T-helper 17 cell (primary cell): ENCODE measurements at places on chromosomes 5 and 9.

- DNase-seq, result no peak
- peaks cover 2% of the 10 kb centered on the region for H3K4me1 ChIP-seq
- no peak overlapping the region for H3K4me3 ChIP-seq
- H3K27me3 ChIP-seq, result peaks cover 26% of the 10 kb centered on the region
- no peak overlapping the region for H3K27ac ChIP-seq
Observed at GRCh38 chr9:128405780-128406171, 14.9 kb upstream of the CERCAM start.

DNA sequence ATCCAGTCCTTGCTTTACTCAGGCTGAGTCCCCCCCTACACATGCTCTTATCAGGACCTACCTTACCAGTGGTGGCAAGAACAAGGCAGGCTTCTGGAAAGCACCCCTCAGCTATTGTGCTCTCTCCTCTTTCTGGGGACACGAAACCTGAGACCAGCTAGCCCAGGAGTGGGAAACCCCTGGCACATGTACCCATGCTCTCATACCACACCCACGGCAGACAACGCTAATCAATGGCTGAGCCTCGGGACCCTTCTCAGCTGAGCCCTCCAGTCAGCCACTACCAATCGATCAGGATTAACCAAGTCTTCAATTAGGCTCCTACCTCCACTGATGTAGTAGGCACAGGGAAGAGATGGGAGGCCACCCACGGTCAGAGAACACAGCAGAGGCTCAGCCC, 65.1 kb downstream of the VAV2 start:
- DNase-seq, result no peak
- no peak overlapping the region for H3K4me3 ChIP-seq
- H3K36me3 ChIP-seq, result peaks cover 3% of the 10 kb centered on the region
- H3K4me1 ChIP-seq, result peaks cover 3% of the 10 kb centered on the region
- peak overlapping the region; percentile 81 for H3K27ac ChIP-seq

DNA sequence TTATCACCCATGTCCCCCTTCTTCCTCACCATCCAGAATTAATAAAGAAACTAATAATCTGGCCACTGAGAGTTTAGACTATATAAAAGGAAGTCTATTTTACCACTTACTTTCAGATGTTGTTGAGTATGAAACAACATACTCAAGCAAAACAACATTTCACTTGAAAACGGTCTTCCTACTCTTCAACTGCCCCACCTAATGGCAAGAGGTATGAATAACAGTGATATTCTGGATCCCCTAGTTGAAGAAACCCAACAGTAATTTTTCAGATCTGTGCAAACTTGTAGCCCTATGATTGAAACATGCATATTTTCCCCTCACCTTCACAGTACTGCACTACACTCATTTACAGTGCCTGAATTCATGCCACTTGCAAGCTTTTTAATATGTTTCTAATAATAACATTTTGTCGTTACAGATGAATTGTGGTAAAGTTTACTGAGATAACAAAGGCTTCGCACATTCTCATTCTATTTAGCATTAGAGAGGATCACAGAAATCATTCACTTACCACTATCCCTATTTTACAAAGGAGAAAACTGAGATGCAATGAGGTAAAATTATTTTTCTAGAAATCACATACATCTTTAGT, 267.9 kb upstream of the PDE4D start:
- no peaks in the 10 kb centered on the region for H3K4me1 ChIP-seq
- no peak overlapping the region for H3K4me3 ChIP-seq
- no peaks in the 10 kb centered on the region for H3K36me3 ChIP-seq
- H3K27me3 ChIP-seq, result no peaks in the 10 kb centered on the region
- DNase-seq, result no peak

- peak overlapping the region; percentile 100 for H3K27ac ChIP-seq
- peak overlapping the region; percentile 95 for H3K4me3 ChIP-seq
- no peaks in the 10 kb centered on the region for H3K27me3 ChIP-seq
- no peak for DNase-seq
- peaks cover 39% of the 10 kb centered on the region for H3K4me1 ChIP-seq
Observed at GRCh38 chr5:151224372-151224771, 480 bp upstream of the CCDC69 start.

DNA sequence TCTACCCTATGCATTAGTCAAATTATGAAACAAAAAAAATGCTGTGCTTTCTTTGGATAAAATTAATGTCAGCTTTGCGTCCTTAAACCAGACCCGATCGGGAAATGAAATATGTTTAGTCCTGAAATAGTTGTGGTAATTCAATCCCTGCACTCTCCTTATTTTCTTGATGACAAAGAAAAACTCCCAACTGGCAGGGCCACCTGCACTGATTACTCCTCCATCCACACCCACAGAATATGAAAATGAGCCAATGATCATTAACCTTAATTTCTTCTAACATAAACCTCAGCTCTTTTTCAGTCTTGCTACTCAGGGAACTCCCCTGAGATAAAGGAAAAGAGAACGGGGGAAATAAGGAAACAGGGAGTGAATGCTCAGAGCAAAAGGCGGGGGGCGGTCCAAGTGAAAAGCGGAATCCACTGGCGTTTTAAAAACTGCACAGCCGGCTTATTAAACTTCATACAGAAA, 245.3 kb downstream of the BNC2 start:
- H3K4me1 ChIP-seq, result no peaks in the 10 kb centered on the region
- no peak overlapping the region for H3K27ac ChIP-seq
- no peaks in the 10 kb centered on the region for H3K36me3 ChIP-seq
- H3K4me3 ChIP-seq, result no peak overlapping the region

DNA sequence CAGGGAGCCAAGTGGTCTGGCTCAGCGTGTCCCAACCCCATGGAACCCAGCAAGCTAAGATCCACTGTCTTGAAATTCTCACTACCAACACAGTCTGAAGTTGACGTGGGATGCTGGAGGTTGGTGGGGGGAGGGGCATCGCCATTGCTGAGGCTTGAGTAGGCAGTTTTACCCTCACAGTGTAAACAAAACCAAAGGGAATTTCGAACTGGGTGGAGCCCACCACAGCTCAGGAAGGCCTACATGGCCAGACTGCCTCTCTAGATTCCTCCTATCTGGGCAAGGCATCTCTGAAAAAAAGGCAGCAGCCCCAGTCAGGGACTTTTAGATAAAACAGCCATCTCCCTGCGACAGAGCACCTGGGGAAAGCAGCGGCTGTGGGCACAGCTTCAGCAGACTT, 17.1 kb upstream of the FBXL17 start:
- H3K4me1 ChIP-seq, result no peaks in the 10 kb centered on the region
- peaks cover 2% of the 10 kb centered on the region for H3K36me3 ChIP-seq
- no peak for DNase-seq
- H3K4me3 ChIP-seq, result no peak overlapping the region
- no peak overlapping the region for H3K27ac ChIP-seq

DNA sequence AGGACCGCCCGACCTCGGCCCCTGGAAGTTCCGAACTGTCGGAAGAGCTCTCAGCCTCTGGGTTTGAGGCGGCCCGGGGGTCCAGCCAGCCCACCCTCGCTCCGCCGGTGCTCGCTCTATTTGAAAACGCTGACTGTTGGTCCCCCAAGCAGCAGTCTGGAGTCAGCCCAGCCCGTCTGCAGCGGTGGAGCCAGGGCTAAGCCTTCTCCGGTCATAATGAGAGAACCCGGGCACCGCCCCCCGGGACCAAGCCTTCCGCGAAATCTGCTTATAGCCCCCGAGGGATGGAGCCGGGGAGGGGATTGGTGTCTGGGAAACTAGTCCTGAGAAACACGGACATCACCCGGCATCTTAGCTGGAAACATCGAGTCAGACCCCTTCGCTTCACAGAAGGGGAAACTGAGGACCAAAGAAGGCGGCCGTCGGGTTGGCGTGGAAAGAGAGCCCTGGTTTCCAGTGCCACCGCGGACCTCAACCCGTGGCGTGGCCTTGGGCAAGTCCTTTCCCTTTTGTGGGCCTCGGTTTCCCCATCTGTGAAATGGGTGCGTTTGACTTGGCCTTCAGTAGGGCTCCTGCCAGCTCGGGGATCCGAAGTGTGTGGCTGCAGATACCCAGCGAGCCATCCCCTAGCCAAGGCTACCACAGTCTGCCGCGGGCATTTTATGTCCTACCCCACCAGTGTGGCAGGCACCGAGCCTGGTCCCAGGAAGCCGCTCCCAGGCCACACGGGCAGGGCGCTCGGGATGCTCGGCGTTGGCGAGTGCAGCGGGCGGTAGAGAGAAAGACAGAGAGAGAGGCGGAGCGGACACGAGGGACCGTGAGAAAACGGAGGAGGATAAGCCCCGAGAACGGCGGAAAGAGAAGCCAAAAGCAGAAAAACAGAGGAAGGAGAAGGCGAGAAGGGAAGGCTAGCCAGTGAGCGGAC, 857 bp downstream of the ADAM19 start:
- DNase-seq, result no peak
- H3K4me3 ChIP-seq, result peak overlapping the region; percentile 100
- peaks cover 11% of the 10 kb centered on the region for H3K36me3 ChIP-seq
- no peaks in the 10 kb centered on the region for H3K27me3 ChIP-seq
- H3K4me1 ChIP-seq, result peaks cover 49% of the 10 kb centered on the region

DNA sequence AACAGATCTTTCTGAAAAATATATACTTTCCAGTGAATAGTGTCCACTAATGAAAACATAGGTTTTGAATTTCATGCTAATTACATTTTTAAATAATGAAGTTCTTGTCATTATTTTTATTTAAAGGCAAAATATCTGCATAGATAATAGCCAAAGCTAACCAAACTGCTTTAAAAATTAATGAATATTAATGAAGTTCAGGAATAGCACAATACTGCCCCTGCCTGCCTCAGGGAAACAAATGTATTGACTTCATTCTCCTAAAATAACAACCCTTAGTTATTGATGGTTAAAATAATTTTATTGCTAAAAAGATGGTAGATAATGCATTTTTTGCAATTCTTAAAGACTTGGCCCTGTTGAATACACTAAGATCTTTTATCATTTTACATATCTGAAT, 103.6 kb upstream of the SSBP2 start:
- no peak overlapping the region for H3K27ac ChIP-seq
- peaks cover 30% of the 10 kb centered on the region for H3K4me1 ChIP-seq
- DNase-seq, result no peak
- H3K4me3 ChIP-seq, result no peak overlapping the region

DNA sequence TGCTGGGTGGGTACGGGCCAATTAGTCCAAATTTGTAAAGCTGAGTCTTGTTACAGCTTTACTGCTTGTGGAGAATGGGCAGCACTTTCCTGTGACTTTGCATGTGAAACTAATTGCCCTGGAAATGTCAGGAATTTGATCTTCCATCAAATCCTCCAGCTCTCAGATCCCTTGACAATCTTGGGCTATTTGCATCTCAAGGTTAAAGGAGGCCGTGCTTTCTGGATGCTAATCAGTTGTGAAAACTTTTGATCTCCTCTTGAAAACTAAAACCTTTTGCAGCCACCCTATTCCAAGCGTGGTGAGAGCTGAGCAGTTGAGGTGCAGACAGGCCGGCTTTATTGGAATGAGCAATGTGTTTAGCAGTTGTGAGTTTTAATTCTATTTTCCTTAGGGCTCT, 68.0 kb upstream of the CLINT1 start:
- peaks cover 6% of the 10 kb centered on the region for H3K4me1 ChIP-seq
- H3K27ac ChIP-seq, result no peak overlapping the region
- no peak for DNase-seq
- H3K4me3 ChIP-seq, result peak overlapping the region; percentile 19
- no peaks in the 10 kb centered on the region for H3K36me3 ChIP-seq

- no peaks in the 10 kb centered on the region for H3K27me3 ChIP-seq
- H3K27ac ChIP-seq, result no peak overlapping the region
- peaks cover 6% of the 10 kb centered on the region for H3K36me3 ChIP-seq
- DNase-seq, result no peak
Observed at GRCh38 chr9:130119519-130120298, 52.5 kb upstream of the NCS1 start.

- no peak overlapping the region for H3K4me3 ChIP-seq
- H3K4me1 ChIP-seq, result peaks cover 2% of the 10 kb centered on the region
- no peak for DNase-seq
- H3K27ac ChIP-seq, result no peak overlapping the region
- peaks cover 2% of the 10 kb centered on the region for H3K36me3 ChIP-seq
- peaks cover 63% of the 10 kb centered on the region for H3K27me3 ChIP-seq
Observed at GRCh38 chr5:66671305-66671704, 75.1 kb downstream of the MAST4 start.
